ENCODE measurements at places on chromosomes 16 and 17. TPM values are rescaled to one million over a fixed set of nuclear protein-coding genes. Genes with fewer than 3 reads are reported as not detected.
A peak's percentile ranks its signal among the peaks of the same experiment; 100 is the strongest.

DNA sequence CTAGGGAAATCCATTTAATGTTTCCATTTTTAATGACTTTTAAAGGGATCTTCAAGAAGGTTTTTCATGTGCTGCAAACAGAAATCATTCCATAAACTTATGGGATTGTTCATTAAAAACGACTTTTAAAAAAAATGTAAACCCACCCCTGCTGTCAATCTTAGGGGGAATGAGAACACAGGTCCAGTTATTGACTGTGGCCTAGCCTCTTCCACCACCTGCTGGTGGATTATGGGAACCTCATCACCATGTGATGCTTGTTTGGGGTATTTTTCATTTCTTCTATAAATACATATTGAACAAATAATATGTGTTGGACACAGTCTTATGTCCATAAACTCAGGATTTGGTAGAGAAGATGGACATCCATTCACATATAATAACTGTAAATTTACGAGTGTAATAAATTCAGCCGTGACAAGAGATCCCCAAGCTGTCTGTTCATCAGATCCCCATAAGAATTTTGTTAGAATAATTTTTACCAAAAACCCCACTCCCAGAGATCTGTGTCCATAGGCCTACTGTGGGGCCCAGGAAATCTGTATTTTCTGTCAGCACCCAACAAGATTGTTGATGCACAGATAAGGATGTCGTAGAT is 42.0 kb upstream of the TMC5 start:
- peak; percentile 57 for ATAC-seq

DNA sequence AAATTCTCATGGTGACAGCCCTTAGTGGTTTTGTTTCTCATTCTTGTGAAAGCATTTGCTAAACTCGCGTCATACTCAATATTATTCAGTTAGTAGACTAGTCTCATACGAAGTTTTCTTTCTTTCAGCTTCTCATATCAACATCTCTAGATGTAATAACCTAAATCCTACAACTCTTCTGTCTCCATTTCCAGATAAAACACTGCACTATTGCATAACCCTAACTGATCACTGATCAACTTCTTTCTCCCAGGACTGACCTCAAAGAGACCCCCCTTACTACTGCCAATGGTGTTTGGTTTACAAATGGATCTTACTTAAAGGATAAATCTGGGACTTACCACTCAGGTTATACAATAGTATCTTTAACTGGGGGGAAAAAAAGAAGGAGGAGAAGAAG is 36.3 kb upstream of the TEKT1 start:
- ATAC-seq, result no peak

GRCh38 chr17:42342242-42343008 is 45.8 kb downstream of the STAT3 start:
- ATAC-seq, result no peak

KLHL10 gene
- total RNA-seq, result 0.62 TPM

GRCh38 chr17:57908278-57908677 is 46.9 kb downstream of the CUEDC1 start:
- no peak for ATAC-seq

DNA sequence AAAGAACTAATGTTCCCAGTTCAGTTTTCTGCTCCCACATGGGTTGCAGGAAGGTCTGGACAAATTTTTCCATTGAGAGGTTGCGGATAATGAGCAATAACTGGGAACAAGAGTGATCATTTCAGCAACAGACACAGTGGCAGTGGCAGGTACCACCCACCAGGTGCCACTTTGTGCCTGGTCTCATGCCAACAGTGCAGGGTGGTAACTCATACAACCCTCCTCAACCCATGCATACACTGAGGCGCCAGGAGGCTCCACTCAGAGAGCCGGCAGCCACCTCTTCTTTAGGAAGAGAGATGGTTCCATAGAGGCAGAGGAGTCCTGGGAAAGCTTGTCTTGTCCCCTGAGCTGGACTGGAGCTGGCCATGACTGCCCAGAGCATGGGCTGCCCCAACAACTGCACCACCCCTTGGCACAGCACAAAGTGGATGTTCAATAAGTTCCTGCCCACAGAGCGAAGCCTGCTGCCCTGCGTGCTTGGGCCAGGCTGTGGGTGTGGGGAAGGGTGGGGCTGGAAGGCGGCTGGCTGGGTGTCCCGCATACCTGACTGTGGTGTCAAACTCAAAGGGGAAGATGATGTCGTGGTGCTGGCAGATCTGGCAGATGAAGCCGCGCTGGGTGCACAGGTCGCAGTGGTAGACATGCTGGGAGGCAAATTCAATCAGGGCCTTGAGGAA is 6.4 kb upstream of the ARHGAP27 start:
- no peak for ATAC-seq

GRCh38 chr16:53966821-53967571 is 263.0 kb downstream of the FTO start:
- no peak for ATAC-seq

DNA sequence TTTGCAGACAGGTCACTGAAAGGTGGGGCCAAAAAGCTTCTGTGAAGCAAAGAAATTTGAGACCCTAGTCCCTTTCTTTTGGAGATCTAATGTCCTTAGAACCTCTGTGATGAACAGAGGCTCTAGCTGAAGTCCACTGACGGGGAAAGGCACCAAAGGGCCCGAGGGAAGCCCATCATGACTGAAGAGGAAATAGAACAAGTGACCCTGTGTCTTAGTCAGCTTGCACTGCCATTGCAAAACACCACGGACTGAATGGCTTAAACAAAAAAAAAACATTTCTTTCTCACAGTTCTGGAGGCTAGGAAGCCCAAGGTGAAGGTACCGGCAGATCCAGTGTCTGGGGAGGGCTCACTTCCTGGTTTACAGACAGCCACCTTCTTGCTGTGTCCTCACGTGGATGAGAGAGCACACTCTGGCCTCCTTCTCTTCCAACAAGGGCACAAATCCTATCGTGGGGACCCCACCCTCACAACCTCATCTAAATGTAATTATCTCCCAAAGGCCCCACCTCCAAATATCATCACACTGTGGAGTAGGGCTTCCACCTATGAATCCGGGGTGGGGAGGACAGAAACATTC is 24.3 kb upstream of the ASGR2 start:
- no peak for ATAC-seq

DNA sequence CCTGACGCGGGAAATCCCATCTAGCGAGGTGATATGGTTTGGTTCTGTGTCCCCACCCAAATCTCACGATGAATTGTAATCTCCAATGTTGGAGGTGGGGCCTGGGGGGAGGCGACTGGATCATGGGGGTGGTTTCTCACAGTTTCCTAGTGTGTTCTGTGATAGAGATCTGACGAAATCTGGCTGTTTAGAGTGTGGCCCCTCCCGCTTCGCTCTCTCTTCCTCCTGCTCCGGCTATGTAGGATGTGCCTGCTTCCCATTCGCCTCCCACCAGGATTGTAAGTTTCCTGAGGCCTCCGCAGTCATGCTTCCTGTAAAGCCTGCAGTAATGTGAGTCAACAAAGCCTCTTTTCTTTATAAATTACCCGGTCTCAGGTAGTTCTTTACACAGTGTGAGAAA is 31.6 kb downstream of the IFT140 start:
- ATAC-seq, result no peak

OTOA gene
- total RNA-seq, result not detected

GRCh38 chr17:3681057-3681456 is 12.4 kb downstream of the EMC6 start:
- ATAC-seq, result no peak

PNMT gene
- 11.7 TPM for total RNA-seq

- no peak for ATAC-seq
Observed at GRCh38 chr17:73697872-73698271, 53.6 kb upstream of the SDK2 start.

DNA sequence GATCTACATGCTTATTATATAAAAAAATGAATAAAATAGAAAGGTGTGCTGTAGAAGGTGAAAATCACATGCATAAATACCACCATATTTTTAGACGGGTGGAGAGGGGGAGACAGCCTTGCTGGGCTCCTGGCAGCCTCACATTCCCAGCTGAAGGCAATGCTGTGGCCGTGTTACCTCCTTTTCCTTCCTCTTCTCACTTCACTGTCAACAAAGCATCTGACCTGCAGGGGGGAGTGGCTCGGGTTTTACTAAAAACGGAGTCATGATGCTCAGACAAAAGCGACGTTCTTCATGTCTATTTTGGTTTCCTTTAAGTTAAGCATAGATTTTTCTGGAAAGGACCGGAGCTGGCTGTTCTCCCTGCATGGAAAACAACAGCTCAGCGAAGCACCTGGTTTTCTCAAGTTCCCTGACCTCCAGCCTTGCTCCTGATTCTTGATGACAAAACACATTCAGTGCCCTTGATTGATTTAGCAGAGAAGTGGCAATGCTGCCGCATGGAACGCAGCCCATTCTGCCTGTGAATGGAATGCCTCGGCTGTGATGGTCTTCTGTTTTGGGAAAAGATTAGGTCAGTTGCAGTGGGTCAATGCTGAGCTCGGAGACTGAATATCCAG is 5.5 kb upstream of the RPTOR start:
- ATAC-seq, result no peak

TNK1 gene
- 4.0 TPM for total RNA-seq

DNA sequence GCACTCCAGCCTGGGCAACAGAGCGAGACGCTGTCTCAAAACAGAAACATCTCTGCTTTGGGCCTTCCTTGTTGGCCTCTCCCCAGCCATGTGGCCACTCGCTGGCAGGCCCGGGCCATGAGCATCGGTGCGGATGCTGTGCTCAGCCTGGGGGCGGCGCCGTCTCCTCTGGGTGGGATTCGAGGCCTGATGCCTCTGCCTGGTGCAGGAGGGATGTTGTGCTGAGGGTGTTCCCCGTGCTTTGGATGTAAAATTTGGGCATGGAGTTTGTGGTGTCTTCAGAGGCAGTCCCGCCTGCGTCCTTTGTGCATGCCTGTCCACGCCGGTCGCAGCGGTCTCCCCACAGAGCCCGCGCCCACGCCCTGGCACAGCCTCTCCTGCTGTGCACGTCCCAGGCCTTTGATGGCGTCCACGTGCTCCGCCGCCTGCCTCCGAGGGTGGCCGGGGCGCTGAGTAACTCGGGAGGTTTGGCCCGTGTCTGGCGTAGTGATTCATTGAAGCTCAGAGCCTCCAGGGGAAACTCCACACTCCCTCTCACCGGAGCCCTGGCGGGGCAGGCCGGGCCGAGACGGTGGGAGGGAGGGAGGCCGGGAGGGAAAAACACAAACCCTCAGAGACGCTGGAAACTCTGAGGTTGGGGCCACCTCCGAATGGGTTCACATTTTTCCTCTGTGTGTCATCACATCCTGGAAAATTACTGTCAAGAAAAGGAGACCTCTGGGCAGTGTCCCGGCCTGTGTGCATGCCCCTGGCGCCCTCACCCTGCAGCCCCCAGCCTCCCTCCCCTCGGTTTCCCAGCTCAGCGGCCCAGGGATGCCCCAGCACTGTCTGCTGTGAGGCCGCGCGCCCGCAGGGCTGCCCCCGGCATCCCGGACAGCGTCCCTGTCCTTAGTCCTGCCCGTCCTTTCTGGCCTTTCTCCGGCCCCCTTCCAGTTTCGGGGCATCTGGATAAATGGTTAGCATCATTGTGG is 19.0 kb downstream of the CENPX start:
- ATAC-seq, result peak; percentile 92

MT1F gene
- not detected for total RNA-seq

GRCh38 chr17:19744922-19745757 is 3.0 kb downstream of the ALDH3A1 start:
- peak; percentile 92 for ATAC-seq

GRCh38 chr16:49016461-49016860 is 265.2 kb downstream of the CBLN1 start:
- ATAC-seq, result no peak

DNA sequence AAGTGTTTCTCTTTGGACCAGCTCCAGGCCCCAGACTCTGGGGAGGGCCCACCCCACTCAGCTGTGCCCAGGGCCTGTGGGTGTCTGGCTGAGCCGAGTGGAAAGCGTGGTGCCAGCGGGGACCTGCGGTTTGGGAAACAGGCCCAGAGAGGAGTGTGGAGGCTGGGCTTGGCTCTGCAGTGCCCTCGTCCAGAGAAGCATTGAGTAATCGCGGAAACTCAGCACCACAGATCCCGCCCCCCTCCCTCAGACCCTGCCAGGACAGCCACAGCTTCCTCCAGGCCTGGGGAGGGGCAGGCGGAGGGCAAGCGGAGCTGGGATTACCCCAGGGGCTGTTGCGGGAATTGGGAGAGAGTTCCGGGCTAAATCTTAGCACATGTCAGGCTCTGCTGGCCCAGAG is 14.6 kb upstream of the PITPNA start:
- ATAC-seq, result peak; percentile 96

DNA sequence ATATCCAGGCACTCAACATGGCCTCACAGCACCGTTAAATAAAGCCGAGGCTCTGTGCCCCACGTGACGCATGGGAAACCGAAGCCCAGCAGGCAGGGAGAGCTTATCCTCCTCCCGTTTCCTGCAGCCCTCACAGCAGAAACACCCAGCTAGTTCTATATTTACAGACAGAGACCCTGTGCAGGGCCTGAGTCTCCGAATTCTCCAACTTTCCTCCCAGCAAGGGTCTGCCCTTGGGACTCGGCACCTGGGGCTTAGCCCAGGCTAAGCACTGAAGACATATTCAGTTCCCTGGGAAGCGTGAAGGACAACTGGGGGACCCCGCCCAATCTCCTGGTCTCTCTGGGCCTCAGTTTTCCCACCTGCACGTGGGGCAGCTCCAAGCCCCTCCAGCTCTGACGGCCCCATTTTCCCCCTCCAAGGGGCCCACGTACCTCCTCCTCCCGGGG is 29.2 kb downstream of the TRPV3 start:
- ATAC-seq, result no peak

GRCh38 chr17:17893801-17894644 is 57.2 kb upstream of the SREBF1 start:
- ATAC-seq, result no peak

GRCh38 chr17:54623746-54624145 is 276.9 kb upstream of the TOM1L1 start:
- ATAC-seq, result no peak

GRCh38 chr17:41835214-41835799 is 725 bp downstream of the NT5C3B start:
- ATAC-seq, result peak; percentile 73

DNA sequence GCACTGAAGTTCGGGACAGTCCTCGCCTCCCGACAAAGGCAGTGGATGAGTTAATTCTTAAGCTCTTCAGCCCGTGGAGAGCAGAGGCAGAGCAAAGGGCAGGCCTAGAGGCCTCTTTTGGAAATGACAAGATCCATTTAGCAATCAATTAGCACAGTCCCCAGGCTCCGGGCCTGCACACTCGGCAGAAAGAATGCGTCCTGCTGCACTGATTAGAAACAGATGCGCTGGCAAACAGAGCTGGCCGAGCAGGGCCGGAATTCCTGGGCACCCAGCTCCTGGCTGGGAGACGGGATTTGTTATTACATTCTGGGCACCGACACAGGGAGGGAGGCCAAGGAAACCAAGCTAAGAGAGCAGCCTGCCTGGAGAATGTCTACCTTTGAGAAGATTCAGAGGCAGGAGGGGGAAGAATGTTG is 162.9 kb downstream of the COPRS start:
- peak; percentile 94 for ATAC-seq

- ATAC-seq, result peak; percentile 60
Observed at GRCh38 chr17:6831661-6832263, at the start of gene TEKT1. Gene TEKT1, minus strand, starts transcription at chr17:6831729. Its CDS starts 1,353 bp downstream, at chr17:6830376.
